ENCODE measurements at places on chromosomes 7 and 10.

DNA sequence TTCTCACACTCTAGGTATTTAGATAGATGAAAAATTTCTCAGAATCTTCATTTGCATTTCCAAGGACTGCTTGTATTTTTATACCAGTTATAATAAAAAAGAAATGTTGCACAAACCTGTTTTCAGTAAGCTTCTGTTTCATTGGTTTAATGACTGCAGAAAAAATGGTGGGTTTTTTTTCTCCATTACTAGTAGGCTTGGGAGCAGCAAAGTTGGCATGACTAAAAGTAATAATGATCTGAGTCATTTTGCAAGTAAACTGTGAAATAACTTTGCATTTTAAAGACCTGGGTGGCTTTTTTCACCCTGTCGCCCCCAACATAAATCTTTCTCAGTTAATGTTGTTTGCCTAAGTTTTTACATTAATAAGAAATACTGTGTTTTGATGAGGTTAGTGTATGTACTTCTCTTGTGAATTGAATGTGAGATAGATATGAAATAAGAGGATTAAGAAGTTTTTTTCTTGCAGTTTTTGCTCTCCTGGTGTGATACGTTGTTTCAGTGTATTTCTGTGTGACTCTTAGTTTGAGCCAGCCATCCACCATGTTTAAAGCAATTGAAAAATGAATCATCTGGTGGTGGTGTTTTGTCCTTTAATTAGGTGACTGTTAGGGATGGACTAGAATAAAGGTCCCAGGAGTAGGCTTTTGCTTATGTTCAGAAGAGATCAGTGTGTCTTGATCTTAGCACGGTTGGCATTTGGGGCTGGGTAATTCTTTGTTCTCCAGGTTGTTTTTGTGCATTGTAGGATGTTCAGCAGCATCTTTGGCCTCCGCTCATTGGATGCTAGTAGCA lies 1.8 kb downstream of the GNAI1 start:
- no peak for DNase-seq

GRCh38 chr10:3085785-3086567 lies 18.6 kb downstream of the PFKP start:
- DNase-seq: no peak

DNA sequence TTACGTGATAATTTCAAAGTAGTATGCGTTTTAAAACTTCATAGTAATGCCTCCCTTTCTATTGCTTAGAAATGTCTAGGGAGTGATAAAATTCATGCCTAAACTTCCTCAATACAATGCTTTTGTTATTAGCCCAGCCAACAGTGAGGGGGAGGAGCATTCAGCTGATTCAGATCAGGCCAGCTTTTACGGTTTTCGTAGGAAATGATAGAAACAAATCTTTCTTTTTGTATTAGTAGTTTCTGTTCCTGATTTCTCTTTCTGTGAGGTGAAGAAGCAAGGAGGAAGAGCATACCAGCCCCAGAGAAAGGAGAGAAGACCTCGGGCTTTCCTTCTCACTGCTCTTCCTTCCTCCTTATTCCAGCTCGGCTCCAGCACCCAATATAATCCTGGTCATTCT lies 35.2 kb upstream of the ITPRID1 start:
- no peak for DNase-seq

GRCh38 chr7:3579638-3580219 lies 278.7 kb downstream of the SDK1 start:
- no peak for DNase-seq

- no peak for DNase-seq
Measured at GRCh38 chr10:35270100-35270499, 66.2 kb upstream of the CCNY start.

DNA sequence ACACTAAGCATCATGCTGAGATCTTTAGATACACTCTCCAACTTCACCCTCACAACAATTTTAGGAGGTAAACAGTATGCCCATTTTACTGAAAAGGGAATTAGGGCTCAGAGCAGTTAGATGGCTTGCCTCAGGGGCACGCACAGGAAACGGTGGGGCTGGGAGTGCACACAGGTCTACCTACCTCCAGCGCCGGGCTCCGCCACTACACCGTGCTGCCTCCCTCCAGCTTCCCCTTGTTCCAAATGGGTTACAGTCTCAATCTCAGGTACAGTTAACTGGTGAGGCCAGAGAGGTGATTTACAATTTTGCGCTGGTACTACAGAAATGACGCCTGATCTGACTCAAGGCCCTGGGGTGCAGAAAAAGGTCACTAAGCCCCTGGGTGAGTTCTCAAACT lies 142.0 kb downstream of the NOC3L start:
- DNase-seq: no peak

- no peak for DNase-seq
Measured at GRCh38 chr10:85284778-85285770, 956.7 kb downstream of the CCSER2 start.

DNA sequence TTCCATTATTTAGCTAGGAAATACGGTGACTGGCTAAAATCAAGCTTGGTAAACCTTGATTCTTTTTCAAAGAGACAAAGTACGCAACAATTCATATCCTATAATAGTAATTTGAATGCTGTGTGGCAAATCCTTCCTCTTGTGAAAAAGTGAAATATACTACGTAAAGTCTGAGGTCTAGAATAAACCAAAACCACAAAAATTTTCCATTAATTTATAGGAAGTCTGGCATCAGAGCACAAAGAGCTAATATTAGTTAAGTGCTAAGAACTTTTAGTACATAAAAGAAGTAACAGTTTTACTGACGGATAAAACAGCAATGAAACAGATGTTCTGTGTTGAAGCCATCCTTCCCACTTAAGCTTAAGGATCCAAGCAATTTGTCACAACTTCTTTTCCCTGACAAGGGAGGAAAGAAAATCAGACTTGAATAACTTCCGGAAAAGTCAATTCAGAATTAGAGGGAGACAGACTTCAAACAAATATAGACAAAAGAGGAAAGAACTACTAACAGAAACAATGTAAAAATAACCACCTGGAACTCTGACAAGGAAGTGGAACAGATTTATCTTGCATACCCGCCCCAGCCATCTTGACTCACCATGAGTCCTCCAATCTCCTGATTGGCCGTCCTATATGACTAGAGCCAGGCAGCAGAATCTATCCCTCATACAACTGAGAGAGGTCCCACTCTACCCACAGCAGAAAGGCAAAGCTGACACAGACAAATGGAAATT lies 34.6 kb downstream of the RHEB start:
- no peak for DNase-seq

DNA sequence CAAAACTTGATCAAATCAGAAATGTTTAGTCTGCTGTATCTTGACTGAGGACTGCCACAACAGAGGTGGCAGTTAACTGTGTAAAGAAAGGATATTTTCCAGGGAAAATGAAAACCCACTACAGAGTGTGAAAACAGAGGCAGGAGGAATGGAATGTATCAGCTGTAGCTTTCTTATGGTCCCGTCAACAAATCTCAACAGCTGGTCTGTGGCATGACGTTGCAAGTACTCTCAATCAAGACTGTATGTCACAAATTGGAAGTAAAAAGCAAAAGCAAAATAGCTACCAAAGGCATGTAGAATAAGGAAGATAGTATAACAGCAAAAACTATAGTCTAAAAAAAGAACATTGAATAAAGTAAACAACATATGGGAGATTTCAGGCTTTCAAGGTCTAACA lies 123.5 kb downstream of the KMT2C start:
- no peak for DNase-seq

GRCh38 chr10:31120961-31121685 lies 89.5 kb upstream of the ZNF438 start:
- DNase-seq: no peak

DNA sequence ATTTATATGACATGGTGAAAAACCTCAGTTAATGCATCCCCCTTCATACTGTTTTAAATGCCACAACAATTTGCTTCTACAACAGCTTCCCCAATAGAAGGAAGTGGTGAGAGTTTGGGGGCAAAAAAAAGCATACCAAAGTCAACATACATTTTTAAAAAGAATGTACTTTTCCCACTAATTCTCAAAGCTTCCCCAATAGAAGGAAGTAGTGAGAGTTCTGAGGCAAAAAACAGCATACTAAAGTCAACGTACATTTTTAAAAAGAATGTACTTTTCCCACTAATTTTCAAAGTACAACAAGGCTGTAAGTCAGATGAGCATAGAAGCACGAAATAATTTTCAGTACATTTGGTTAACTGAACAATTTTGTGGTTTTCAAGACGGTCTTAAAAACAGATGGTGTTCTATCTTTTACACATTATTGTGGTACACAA lies 24.0 kb downstream of the WASL start:
- no peak for DNase-seq

DNA sequence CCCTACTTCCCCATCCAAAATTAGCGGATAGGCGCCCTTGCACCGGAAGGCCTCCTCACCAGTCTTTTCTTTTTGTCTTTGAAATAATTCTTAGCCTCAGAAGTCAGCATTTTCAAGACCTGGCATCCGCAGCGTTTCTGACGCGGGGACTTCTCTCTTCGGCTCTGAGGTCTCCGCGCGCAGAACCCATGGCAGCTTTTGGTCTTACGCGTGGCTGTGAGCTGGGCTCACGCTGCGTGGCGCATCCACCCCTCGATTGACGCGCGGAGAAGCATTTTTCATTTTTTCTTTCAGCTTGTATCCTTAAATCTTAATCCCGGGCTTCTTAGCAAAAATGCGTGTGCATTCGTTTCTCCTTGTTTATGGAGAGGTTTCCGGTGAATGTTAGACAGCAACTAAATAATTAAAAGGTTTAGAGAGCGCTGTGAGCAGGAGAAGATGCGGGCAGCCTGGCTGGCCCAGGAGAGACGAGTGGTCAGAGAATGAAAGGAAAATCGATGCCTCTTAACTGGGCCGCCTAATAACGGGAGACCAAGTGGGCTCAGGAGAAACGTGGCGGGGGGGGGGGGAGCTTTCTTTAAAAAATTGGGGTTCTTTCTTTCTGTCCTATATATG lies 2.0 kb upstream of the GATA3 start:
- no peak for DNase-seq

DNA sequence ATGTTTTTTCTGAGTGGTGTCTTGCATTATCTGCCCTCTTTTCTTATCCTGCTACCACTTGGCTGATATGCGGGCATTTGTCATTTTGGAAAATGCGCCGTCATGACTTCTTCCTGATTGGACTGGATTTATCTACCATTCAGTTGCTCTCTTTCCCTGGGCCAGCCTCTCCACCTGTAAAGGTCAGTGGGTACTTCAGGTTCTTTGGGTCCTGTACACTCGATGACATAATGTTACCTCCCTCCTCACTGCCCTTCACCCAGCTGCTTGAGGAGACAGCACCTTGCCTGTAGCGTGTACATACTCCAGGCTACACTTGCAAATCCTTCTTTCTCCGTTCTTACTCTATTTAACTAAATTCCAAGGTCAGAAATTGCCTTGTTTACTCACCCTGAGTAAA lies 83.7 kb downstream of the RBM33 start:
- DNase-seq: no peak

GRCh38 chr10:100173035-100173434 lies 12.8 kb downstream of the ERLIN1 start:
- no peak for DNase-seq

DNA sequence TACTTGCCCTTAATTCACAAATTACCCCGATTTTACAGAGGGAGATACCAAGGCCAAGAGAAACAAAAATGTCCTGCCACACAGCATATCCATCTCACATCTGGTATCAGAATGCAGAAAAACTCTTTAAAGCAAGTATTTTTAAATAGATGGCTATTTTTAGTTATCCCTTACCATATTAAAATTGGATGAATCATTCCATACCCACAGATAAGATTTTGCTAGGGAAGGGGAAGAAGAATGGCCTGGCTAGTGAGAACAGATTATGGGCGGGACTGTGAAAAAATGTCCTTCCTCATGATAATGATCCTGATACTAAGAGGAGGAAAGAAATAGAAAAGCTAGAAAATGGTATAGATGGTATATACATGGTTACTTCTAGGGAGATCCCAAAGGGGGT lies 80.6 kb upstream of the GATAD1 start:
- no peak for DNase-seq

DNA sequence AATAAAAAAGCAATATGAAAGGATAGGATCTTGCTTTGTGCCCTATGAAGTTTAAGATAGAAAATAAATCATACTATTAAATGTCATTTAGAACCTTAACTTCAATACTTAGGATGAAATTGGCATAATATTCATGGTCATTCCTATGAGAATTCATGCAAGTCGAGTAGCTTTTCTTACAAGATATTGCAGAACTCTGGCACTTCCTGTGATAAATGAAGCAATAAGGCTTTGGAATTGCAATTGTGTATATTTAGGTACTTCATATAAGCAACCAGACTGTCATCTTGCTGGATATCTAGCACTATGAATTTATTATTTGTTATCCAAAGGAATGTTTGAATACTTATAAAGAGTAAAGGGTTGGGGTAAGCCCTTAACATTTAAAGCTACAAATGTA lies 116.5 kb downstream of the ZNF438 start:
- no peak for DNase-seq

DNA sequence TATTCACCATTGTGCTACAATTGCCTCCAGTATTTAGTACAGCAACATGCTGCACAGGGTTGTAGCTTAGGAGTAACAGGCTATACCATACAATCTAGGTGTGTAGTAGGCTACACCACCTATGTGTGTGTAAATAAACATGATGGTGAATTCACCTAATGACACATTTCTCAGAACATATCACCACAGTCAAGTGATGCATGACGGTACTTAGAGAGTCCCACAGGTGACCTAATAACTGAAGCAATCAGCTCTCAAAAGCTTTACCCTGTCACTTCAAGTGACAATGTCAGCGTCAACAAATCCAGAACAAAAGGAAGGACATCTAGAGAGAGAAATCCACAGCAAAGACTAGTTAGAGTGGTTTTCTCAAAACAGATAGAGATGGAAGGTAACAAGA lies 38.8 kb downstream of the CCNJ start:
- no peak for DNase-seq

- DNase-seq: peak; percentile 65
Measured at GRCh38 chr10:101829561-101830315, 11.5 kb upstream of the OGA start.

All from left cardiac atrium (tissue), 4 donors.